Posterior vena cava (tissue), 2 donors: ENCODE measurements at places on chromosomes 5 and 9. TPM values are rescaled to one million over a fixed set of nuclear protein-coding genes. Genes with fewer than 3 reads are reported as not detected.

ADRA1B gene
- 4.2 TPM for total RNA-seq

SOHLH1 gene
- total RNA-seq: not detected

- DNase-seq: no peak
Measured at GRCh38 chr5:37165761-37166160, 83.4 kb downstream of the CPLANE1 start.

- no peak for DNase-seq
Measured at GRCh38 chr5:149886692-149887470, 57.7 kb downstream of the PDE6A start.

DNA sequence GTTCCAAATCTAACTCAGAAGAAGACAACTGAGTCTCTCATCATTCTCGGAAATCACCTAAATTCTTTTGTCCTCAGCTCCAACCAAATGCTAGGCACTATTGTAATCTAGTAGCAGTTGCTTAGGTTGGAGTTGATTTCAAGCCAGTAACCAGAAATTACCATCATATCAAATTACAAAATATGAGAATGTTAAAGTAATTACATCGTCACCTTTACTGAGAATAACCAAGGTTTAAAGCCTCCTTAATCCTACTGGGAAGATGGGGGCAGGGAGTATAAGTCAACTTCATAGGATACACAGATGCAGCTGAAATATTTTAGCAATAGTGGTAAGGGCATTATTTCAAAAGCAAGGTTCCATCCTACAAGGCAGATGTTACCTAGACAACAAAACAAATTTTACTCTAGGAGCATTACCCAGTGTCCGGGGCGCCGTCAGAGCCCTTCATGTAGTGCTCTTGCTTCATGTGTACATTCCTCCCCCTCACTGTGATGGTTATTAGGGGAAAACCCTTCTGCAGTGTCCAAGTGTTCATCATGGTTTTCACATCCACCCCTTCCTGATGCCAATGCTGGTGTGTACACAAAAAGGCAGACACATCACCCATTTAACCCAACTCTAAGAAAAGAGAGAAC lies 19.5 kb downstream of the ERAP1 start:
- no peak for DNase-seq

GRCh38 chr5:32752411-32752810 lies 41.3 kb downstream of the NPR3 start:
- no peak for DNase-seq

DNA sequence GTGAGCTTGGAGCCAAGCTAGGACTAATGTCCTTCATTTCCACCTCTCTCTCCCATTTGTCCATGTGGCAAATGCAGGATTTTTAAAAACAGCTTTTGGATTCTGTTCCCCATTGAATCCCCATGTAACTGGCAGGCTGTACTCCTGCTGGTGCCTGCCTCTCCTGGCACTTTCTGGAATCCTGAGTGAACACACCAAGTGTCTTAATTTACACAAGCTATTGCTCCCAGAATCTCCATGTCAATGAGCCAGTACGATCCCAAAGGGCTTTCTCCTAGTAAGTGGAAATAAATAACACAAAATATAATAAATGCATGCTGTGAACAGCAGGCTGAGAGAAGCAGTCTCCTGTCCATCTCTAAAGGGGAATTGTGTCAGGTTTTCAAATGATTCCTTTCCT lies 88.4 kb upstream of the WWC1 start:
- no peak for DNase-seq

DNA sequence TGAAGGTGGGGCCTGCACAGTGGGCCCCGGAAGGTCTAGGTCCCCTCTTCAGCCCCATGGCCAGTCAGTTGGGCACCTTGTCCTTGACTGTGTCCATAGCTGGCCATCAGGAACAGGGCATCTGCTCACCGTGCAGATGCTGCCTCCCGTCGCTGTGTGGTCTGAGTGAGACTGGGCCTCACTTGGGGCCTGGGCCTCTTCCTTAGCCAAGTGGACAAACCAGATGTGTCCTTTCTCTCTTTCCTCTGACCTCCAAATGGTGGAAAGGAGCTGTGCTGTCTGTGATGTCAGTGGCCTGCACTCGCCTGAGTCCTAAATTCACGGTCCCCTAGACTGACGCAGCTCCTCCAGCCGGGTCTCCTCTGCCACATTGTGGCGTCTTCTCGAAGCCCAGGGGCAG lies 114.5 kb downstream of the COL5A1 start:
- no peak for DNase-seq

GRCh38 chr5:38469707-38470267 lies 86.7 kb downstream of the LIFR start:
- peak; percentile 73 for DNase-seq
